Kidney epithelial cell (primary cell): ENCODE measurements at places on chromosomes 1 and 21.

DNA sequence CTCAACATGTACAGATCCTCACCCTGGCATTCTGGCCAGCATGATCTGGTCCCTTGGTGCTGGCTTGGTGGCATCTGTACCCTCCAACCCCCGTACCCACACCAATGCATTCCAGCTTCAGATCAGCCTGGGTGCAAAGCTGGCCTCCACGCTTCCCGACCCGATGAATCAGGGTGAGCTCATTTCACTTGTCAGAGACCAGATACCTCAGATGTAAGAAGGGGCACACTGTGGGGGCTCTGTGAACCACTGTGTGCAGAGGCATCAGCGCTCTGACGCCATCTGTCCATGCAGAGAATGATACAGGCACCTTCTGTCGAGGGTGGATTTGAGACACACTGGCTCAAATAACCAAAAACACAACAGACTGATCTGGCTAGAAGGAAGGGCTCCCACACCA lies 76.6 kb downstream of the DMRTB1 start:
- no peak for DNase-seq

DNA sequence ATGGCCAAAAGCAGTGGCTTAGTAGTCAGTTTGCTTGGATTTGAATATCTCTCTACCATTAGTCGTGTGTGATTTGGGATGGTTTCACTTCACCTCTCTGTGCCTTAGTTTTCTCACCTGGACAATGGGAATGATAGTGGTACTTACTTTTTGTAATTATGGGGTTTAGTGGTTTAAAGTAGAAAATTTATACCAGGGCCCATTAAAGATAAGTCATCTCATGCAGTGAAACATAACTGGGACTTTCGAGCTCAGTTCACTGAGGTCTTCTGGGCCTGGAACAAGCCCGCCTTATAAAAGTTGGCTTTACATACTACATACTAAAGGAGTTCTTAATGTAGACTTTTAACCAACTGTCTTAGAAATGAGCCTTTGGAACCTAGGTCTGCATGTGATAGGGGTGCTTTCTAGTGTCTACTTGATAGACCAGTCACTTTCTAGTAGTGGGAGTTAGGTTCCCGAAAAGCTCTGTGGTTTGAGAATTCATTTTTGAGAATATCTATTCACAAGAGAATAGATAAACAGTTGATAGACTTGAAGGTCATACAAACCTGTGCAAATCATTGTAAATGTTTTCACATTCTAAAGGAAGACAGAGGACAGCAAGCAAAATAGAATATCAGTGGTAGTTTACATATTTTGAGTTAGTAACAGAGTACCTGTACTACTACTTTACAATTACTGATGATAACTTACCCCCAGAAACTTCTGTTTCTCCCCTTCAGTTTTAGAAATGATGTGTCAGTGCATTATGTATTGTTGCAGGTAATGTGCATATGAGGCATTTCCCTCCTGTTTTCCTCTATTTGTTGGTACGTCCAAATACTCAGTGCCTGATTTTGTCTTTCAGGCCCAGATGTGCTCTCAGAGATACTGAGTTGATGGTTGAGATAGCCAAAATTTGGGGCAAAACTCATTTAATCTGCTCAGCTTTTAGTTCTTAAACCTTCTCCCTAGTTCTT lies 48.0 kb downstream of the DYRK1A start:
- no peak for DNase-seq

DNA sequence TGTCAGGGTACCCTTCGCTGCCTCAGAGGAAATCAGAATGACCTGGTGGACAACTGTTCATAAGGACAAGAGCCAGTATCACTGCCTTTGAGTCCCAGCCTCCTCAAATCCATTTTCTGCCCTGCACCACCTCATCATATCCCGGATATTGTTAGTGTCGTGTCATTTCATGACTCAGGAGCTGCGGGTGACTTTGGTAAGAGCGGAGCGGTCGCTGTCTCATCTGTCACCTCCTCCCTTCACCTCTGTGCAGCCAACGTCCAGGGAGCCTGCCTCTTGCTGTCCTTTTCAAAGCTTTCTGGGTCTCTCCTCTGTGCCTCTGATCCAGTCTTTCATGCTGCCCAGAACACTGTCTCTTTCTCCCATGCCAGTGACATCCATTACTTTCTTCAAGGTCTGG lies 7.0 kb upstream of the C1orf198 start:
- no peak for DNase-seq

DNA sequence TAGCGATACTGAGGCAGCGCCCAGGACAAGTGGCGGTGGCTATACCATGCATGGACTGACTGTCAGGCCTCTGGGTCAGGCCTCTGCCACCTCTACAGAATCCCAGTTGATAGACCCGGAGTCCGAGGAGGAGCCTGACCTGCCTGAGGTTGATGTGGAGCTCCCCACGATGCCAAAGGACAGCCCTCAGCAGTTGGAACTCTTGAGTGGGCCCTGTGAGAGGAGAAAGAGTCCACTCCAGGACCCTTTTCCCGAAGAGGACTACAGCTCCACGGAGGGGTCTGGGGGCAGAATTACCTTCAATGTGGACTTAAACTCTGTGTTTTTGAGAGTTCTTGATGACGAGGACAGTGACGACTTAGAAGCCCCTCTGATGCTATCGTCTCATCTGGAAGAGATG lies 3.2 kb upstream of the IL10RB start:
- DNase-seq, result no peak

DNA sequence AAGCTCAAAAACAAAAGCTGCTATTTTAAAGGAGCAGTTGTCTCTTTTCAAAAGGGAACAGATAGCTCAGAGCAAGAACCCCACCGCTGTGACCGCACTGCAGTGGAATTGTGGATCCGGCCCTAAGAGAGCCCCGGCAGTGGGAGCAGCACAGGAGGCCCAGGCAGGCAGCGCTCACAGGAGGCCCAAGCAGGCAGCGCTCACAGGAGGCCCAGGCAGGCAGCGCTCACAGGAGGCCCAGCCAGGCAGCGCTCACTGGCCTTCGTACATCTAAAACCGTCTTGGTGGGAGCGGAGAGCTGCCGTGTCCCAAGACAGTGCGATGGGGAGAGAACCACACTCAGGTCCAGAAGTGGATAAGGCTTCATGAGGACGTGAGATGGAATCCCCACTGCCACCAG lies 4.0 kb downstream of the TFF3 start:
- no peak for DNase-seq

DNA sequence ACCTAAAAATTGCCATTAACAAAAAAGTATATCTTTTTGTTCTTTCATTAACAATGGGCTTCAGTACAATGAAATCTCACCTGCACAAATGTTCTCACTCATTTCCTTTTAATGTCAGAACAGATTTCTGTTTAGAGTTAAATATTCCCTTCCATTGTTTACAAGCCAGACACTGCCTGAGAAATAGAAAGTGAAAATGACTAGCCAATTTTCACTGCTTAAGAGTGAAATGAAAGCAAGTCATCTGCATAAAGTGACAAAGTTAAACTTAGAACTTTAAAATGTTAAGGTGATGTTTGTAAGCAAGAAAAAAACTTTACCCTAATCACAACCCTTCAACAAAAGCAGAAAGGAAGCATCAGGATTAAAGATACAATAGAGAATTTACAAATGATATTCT lies 27.5 kb downstream of the COA6 start:
- DNase-seq, result no peak

GRCh38 chr1:217109928-217110327 lies 386.7 kb upstream of the ESRRG start:
- no peak for DNase-seq
